HuH-7 (cell line): ENCODE measurements at places on chromosomes 7 and 10.

- no peak for DNase-seq
Measured at GRCh38 chr7:119935418-119936025, 337.5 kb upstream of the KCND2 start.

DNA sequence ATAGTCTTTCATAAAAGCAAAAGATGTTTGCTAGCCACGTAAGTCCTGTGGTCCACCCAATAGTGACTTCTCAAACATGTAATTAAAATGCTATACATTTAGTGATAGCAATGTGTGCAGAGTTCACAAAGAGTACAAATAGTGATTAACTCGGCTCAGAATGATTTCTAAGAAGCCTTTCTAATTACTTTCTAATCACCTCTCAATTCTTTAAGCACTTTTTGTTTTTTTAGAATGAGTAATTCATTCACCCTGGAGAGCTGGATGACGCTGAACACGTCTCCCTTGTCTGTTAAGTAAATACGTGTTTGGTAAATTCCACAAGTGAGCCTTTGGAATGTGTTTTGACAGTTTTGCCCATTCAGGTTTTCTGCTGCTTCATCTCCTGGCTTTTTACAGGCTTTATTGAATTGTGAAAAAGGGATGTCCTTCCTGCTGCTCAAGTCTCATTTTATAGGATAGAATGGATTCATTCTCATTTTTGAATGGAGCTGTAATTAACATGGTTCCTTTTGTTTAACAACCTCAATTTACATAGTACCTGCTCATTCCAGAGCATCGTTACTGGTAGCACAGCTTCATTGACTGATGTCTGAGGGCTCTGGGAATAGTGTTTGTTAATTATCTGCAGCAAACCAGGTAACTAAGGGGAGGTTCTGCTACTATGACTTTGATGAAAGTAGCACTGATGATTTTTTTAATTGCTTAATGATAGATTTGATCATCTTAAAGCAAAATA lies 212.1 kb downstream of the VTI1A start:
- DNase-seq, result no peak

- no peak for DNase-seq
Measured at GRCh38 chr7:105149827-105150226, 135.8 kb downstream of the KMT2E start.

DNA sequence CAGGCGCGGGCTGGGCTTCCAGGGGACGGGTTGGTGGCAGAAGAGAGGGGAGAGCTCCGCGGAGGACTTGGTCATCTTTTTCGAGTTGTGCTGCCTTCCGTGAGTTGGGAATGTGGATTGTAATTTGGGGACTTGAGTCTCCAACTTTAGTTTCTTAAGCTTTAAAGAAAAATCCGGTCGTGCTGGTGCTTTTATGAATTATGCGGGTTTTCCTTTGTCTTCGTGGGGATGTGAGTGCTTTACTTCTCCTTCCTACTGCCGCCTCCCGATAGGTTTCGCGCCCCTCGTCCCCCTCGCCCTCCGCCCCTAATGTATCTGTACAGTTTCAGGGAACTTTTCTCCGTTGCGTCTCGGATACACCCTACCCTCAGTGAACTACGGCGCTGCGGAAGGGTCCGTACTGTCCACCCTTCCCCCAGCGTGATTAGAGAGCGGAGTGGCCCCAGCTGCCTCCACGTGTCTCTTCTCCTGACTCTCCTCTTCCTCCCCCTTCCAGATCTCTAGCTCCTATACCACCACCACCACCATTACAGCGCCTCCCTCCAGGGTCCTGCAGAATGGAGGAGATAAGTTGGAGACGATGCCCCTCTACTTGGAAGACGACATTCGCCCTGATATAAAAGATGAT lies 649 bp downstream of the SCD start:
- no peak for DNase-seq

- no peak for DNase-seq
Measured at GRCh38 chr7:79612022-79612421, 158.6 kb upstream of the MAGI2 start.

DNA sequence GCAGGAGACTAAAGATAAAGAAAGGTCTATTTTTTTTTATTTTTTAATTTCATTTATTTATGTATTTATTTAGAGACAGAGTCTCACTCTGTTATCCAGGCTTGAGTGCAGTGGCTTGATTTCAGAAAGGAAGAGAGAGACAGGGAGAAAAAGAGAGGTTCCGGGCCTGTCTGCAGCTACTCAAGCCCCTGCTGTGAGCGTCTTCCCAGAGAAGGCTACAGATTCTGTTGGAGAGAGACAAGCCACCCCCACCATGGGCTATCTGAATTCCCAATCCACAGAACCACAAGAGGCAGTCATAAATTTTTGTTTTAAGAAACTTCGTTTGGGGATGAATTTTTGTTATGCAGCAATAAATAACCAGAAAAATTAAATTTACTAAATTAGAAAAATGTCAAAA lies 68.1 kb downstream of the CALN1 start:
- no peak for DNase-seq

GRCh38 chr10:9681655-9682054 lies 1336.0 kb upstream of the CELF2 start:
- DNase-seq, result no peak

GRCh38 chr10:69709366-69709941 lies 79.4 kb downstream of the FAM241B start:
- DNase-seq, result no peak

DNA sequence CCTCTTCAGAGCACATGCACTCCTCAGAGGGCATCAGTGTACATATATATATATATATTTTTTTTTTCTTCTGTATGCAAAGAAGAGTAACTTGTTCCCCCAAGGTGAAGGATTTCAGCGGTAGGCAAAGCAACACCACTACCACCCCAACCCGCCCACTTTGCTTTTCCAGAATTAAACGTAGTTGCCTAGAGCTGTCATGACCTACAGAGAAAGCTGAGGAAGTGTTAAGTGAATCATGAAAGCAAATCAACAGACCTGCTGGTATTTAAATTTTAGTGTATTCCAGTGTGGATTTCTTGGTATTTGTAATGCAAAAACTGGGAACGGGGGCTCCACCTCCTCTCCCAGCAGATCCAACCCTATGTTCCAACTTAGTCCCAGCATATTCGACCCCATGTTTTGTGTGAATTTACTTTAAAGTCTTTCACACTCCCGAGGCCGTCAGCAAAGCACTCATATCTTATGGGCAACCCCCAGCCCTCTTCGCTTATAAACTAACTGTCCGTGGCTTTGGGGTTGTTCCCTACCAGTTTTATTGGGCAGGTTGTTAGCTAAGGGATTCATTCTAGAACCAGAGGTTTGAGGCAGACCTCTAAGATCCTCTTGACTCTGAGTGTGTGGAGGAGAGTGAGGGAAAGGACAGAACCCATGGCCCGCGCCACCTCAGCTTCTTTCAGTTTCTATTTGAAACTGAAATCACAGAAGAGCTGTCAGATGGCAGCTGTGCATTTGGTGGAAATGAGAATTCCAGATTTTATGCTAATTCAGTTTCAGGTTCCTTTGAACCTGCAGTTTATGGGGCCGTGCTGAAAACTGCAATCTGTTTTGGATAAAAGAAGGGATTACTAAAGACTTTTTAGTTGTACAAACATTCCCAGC lies 450.2 kb upstream of the GALNT17 start:
- DNase-seq, result no peak

GRCh38 chr7:104536956-104537355 lies 208.6 kb downstream of the LHFPL3 start:
- no peak for DNase-seq

DNA sequence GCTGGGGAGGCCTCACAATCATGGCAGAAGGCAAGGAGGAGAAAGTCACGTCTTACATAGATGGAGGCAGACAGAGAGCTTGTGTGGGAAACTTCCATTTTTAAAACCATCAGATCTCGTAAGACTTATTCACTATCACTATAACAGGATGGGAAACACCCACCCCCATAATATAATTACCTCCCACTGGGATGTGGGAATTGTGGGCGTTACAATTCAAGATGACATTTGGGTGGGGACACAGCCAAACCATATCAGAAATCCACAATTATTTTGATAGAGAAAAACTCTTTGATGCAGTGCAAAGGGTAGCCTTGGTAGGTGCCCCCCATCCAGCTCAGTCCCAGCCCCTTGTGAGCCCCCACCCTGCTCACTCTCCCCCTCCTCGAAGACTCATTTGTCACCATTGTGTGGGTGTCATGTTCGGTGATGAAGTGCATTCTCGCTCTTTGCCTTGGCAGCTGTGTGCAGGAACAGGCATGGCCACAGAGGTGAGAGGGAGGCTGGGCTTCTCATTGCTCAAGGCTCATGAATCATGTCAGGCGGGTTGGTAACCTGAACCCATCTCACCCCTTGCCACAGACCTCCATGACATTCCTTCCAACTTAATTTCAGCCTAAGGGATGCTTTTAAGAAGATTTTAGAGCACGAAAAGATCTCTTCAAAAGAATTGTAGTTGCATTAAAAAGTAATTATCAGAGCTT lies 75.9 kb downstream of the BUB3 start:
- no peak for DNase-seq

DNA sequence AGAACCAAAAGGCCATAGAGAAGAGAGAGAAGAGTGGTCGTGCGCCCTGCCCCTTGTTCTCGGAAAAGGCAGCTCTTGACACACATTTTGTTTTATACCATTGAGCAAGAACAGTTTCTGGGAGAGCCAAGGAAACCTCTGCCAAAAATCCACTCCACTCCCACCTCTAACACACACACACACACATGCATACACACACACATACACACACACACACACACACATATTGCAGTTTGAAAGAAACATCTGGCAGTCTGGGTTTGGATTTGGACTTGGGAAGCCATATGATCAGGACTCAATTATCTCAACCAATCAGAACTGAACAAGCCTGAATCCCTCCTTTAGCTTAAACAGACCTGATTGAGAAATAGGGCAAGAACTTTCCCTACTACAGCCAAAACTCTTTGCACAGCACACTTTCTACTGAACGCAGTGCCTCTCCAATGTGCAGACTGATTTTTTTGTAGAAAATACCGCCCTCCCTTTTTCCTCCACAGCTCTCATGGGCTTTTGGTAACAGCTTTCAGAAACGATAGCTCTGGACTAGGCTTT lies 484.0 kb upstream of the ZWINT start:
- no peak for DNase-seq

- no peak for DNase-seq
Measured at GRCh38 chr7:47659664-47660462, 78.0 kb upstream of the TNS3 start.

DNA sequence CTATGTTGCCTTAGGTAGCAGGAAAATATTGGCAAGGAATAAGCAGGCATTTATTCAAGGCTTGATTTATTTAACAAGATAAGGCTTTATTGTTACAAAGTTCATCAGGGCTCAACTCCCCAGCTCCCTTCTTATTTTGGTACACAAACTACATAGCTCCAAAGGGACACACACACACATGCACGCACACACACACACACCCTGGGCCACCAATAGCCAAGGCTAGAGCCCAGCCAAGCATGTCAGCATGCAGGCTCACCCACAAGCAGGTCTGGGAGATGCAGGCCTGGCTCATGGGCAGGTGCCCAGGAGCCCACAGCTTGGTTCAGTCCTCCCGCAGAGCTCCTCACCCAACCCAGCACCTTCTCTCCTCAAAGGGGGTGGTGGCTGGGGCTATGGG lies 23.4 kb downstream of the LEP start:
- DNase-seq, result no peak

DNA sequence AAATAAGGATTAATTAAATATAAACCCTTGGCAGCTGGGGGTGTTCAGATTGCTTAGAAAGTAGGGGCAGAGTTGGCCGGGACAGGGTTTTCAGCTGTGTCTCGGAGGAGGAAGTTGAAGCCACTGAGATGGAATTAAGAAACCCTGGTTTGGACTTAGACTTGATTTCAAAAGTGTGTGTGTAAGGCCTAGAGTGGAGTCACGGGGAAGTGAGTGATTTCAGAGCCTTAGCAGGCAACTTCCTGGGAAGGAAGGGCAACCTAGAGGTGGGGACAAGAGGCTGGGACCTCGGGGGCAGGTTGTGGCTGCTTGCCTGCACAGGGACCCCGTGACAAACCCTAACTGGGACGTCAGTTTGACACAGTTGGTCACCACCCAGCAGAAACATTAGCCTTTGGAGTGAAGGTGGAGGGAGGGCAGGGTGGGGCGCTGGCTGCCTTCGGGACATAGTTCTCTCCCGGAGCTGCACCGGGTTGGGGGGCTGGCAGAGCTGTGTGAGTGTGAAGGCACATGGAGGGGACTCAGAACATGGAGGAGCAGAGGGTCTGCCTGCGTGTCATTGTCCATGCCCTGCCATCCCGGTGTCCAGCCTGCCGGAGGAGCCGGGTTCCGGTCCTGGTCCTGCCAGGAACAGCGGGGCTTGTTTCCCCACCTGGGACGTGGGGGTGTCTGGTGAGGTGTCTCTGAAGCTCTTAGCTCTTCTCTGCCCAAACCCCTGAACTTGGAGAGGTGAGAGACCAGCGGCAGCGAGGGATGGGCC lies 1.8 kb downstream of the BRI3 start:
- no peak for DNase-seq

- DNase-seq, result no peak
Measured at GRCh38 chr7:74002474-74003017, 25.4 kb upstream of the ELN start.
